ENCODE measurements at places on chromosomes 6 and 20.

DNA sequence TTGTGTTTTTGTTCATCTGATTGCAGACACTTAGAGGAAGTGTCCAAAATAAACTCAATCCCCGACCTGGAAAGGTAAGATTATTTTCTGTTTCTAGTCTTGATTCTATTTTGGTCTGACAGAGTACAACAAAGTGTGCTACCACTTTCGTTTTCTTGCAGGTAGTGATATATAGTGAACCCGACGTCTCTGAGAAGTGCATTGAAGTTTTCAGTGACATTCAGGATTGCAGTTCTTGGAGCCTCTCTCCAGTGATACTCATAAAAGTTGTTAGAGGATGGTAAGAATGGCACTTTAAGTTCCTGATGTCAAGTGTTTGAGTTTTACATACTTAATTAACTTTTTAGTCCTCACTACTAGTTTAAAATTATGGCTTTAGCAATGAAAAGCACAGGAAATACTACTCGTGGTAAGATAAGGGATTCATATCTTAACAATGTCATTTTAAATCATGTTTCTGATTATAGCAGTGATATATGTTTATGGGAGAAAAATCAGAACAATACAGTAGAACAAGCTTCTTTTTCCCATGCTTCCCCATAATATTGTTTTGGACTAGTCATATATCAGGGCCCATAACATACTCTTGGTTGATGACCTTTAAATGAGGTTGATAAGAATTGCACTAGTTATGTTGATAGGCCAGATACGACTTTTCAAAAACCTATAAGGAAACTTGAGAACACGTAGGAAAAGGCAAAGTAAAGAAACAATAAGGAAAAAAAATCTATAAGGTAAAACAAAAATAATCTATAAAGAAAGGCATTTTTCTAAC is 104.0 kb downstream of the RTN4IP1 start:
- no peak for DNase-seq

DNA sequence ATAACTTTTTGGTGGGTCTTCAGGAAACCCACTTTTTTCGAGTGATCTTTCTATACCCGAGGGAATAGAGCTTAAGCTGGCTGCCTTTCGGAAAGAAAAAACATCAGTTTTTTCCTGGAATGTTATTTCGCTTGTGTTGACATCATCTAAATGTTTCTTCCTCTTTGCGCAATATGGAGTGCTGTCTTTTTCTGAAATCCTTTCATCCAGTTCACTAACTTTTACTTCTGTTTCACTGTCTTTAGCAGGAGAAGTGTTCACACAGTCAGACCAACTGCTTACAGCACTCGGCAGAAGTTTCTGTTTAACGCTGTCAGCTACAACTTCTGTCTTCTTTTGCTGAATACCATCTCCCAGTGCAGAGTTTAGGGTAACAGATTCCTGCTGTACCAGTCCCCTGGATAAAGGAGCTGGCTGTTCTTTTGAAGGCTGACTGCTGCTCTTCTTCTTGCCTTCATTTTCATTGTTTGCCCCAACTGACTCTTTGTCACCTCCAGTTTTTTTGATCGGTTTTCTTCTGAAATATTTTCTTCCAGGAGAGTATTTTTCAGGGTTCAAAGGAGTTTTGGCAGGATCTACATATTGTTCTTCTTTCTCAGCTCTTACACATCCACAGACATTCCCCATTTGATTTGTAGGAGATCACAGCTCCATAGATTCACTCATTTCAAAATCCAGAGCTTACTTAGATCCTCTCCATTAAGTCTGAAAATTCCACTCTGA is 50.0 kb upstream of the DST start:
- DNase-seq, result no peak

GRCh38 chr20:36613974-36614373 is 8.4 kb downstream of the RAB5IF start:
- no peak for DNase-seq

DNA sequence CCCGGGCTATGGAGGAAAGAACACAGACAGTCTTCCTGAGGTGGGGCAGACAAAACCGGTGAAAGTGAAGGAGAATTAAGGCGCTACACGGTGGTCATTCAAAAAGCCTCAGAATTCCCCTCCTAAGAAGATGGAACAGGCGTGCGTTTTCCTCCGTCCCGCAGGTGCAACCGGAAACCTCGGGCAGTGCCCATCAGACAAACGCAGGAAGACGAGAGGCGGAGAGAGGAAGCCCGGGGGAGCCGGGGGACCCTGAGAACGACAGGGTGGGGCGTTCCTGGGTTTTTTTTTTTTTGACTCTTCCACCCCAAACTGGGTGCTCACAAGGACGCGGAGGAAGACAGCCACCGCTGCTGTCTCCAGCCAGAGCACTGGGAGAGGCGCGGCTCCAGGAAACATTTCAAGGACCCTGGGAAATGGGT is 25.4 kb downstream of the TTLL2 start:
- no peak for DNase-seq

- DNase-seq, result no peak
These were observed 598.8 kb downstream of the UTRN start for GRCh38 chr6:144883915-144884314.

GRCh38 chr6:14638906-14639761 is 521.6 kb downstream of the CD83 start:
- DNase-seq, result no peak

GRCh38 chr20:47706345-47706744 is 78.9 kb downstream of the SULF2 start:
- DNase-seq, result no peak

GRCh38 chr6:16752206-16752866 is 8.9 kb downstream of the ATXN1 start:
- DNase-seq, result no peak

DNA sequence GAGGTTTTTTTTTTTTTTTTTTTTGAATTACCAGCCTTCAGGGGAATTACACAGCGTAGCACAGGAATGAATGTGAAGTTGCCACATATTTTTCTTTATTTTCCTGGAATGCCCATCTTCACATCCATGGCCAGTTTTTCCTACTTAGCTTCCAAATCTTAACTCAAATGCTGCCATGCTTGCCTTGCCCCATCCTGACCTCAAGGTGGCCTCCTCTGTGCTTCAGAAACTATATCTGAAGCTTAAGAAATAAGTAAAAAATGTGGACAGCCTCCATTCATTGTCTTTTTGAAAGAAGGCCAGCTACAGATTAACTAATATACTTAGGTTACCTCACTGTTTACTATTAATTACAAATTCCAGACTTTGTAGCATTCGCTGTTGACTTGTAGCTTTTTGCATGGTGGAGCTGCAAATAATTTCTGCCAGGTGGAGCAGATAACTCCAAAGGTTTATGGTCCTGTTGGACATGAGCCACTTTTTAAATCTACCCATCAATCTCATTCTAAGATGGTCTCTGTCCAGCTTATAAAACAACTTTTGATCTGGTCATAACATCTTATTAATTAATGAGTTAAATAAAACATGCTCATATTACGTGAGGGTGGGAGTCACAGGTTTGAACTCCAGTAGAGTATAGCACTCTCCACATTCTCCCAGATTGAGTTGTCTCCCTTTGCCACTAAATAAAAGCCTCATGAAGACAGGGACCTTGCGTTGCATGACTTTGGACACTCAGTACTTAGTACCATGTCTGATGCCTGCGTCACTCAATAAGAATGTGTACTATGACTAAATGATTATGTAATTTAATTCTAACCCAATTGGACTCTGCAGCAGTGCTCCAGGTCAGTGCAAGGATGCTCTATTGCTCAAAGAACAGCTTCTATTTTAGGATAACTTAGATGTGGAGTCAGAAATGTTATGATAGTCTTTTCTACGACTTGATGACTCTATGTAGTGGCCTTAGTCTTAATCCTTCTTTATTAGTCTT is 678.6 kb upstream of the CITED2 start:
- no peak for DNase-seq

DNA sequence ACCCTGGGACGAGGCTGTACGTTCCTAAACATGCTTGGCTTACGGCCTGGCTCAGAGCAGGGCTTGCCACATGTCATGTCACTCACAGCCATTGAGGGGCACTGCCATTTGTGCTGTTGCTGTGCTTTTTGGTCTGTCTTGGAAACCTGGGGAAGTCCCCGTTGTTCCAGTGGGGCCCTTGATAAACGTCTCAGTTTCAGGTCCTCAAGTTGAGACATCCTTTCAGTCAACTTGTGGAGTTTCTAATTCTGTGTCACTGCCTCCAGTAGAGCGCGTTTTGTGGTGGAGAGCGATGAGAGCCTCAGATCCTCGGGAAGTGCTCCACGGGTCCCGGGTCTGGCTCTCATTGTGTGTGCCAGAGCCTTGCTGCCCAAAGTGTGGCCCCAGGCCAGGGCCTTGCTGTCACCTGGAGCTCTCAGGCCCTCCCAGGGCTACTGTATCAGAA is 43.0 kb upstream of the CCR6 start:
- no peak for DNase-seq

DNA sequence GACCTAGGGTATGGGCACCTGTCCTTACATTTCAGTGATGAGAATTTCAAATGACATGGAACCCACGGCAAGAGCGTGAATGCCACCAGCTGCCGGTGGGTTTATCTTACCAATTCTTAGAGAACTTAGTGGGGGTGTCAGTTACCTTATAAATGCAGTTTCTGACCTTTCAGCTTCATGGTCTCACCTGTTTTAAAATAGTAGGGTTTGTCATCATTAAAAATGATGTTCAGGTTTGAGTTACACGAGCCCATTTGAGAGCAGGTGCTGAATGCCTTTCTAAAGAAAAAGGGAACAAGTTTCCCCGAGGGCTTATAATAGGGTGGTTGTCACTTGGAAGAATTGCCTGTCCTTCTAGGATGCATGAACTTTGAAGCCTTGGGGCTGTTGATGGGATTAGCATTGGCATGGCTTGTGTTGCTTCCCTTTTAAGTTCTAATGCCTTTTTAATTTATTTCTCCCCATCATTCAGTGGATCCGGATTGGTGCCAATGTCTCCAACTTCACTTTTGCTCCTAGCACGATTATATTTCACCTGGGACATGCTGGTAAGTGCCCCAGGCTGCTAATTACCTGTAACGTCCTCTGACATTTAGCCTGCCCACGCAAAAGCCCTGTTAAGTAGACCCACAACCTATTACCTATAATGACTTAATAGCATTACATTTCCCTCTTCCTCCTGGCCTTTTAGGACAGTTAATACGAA is 27.9 kb downstream of the GHRH start:
- DNase-seq, result no peak

DNA sequence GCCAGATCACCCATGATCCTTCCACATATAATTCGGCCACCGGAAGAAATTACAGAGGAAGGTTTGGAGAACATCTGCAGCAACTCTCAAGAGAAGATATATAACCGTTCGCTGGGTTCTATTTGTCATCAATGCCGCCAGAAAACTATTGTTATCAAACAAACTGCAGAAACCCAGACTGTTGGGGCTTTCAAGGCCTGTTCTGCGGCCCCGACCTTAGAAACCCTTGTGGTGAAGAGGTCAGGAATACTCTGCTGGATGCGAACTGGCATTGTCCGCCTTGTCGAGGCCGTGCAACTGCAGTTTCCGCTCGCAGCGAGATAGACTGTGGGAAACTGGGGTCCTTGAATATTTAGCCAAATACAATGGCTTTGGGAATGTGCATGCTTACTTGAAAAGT is 21.3 kb downstream of the PRSS16 start:
- DNase-seq, result no peak

GRCh38 chr6:87340230-87340629 is 4.4 kb upstream of the C6orf163 start:
- no peak for DNase-seq

DNA sequence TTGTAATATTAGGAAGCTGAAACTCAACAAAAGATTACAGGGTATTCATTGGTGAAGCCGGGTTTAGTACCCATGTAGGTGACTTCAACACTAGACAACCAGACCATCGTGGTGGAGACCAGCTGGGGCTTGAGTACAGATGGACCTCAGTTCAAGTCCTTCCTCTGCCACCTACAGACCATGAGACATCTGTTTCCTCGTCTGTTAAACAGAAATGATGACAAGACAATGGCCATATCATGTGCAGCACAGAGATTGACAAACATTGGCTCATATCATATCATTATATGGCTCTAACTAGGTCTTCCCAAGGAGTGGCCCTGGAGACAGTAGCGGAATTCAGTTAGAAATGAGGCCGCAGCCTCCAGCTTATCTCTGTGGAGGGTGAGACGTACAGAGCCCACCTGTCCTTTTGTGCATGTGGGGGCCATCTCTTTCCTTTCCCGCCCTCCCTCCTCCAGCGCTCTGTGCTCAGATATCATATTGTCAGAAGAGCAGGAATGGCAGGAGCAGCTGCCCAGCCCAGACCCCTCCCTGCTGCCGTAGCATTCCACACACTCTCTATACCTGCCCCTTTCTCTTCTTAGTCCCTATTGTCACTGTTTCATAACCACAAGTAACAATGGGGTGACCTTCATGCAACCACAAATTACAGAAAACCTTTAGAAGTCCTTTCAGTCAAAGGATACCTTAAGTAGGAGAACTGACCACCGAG is 75.1 kb downstream of the LY86 start:
- DNase-seq, result no peak

- DNase-seq, result no peak
These were observed 92.1 kb downstream of the FOXC1 start for GRCh38 chr6:1701668-1702353.

DNA sequence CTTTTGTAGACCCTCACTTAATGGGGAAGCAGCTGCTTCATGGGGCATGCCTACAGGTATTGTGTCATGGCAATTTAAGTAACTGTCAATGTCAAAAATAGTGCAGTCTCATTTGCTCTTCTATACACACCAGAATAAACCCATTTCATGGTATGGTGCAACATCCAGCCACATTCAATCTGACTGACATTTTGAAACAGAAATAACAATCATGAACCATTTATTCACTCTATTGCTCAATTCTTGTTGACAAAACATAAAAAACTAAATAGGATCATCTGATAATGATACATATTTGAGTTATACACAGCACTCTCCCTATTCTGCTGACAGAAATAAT is 122.9 kb downstream of the MAP7 start:
- DNase-seq, result no peak

GRCh38 chr6:169950558-169950957 is 199.1 kb downstream of the ERMARD start:
- no peak for DNase-seq

DNA sequence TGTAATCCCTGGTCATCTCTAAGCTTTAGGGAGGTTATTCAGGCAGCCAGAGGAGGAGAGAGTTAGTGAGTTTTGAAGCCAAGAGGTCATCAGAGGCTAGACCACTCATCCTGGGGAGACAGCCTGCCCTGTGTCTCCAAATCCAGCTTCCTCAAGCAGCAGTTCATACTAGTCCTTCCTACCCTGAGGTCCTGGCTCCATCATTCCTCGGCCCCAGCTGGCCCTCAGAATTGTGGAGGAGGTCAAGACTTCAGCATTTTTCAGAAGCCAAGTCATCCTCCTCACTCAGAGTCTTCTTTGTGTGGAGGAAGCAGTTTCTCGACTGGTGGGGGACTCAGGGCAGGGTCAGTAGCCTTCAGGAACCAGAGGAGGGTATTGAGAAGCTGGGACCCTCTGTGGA is 12.4 kb upstream of the KIAA1755 start:
- no peak for DNase-seq

Data from cerebellar nuclear complex (tissue), 1 donor.